ENCODE measurements at places on chromosomes 6 and 20.
A peak's percentile ranks its signal among the peaks of the same experiment; 100 is the strongest.

- DNase-seq, result no peak
These were observed 25.4 kb downstream of the ZKSCAN8 start for GRCh38 chr6:28167068-28167467.

- no peak for DNase-seq
These were observed 821.9 kb upstream of the SLC35B3 start for GRCh38 chr6:9257215-9257614.

DNA sequence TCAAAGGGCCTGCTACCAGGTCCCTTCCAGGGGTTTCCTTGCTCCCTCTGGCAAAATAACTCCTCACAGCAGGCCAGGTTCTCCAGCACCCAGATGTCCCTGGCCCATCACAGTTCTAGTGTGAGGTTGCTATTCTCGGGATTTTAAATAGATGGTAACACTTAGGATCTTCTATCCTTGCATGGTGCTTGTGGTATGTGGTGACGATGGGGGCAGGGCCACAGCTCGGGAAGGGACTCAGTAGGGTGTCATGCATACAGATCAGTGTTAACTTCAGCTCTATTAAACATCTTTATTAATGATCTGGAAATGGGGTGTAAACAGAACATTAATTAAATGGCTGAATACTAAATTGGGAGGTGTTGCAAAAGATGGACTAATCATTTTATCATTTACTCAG is 323.8 kb downstream of the QKI start:
- no peak for DNase-seq

DNA sequence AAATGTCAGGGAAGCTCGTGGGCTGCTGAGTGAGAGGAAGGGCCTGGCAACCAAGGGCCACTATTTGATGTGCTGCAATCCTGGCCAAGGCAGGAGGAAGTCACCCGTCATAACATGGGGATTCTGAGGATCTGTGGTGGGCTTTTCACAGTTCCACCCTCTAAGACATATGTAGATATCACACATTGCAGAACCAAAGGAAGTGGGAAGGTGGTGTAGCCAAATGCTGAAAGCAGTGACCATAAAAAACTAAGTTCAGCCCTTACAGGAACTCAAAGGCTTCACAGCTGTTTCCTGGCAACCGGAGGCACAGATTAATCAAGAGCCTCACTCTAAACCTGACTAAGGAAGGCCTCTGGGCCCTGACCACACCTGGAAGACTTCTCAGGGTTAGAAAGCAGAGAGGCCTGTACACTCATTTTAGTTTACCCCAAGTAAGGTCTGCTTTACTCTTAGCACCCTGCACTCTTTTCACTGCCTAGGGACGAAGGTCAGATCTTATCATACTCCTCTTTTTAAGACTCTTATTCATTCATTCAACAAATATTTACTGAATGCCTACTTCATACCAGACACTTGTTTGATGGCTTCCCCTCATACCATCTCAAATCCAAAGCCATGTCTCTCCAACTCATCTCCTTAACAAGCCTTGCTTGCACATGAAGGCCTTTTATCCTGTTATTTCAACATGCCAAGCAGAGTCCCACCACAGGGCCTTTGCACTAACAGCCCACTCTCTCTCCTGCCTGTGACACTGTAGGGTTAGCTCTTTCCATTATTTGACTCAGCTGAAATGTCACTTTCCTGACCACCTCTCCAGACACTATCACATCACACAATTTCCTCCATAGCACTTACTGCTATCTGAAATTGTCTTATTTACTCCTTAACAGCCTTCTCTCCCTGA is 2.6 kb downstream of the UBE2V1 start:
- DNase-seq, result no peak

GRCh38 chr6:53437557-53438202 is 88.9 kb upstream of the ELOVL5 start:
- DNase-seq, result peak; percentile 61

GRCh38 chr20:42576167-42576566 is 613.5 kb downstream of the PTPRT start:
- DNase-seq, result no peak

Data from SHP77 (cell line).